A172 (cell line): ENCODE measurements at places on chromosomes 11 and 22. TPM values are rescaled to one million over a fixed set of nuclear protein-coding genes. Genes with fewer than 3 reads are reported as not detected.

- DNase-seq: no peak
Observed at GRCh38 chr22:32482708-32483107, 8.1 kb downstream of the FBXO7 start.

- DNase-seq: peak; percentile 26
Observed at GRCh38 chr22:38353142-38353629, 36.0 kb upstream of the CSNK1E start.

DNA sequence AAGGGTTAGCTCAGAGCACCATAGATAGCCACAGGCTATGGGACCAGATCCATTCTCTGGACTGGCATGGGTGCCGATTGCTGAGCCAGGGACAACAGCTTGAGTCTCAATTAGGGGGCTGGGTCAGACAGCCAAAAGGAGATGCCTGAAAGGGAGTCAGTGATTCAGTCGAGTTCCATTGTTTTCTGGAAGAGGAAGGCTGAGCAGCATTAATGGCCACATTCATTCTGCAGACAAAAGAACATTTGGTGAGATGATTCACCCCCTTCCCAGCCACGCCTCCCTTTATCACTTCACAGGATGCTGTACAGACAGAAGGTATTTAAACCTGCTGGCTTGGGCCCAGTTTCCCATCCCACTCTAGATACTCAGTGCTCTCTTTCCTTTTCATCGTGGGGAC is 131.9 kb downstream of the ADAMTS15 start:
- DNase-seq: peak; percentile 93

Gene SGSM1
- total RNA-seq: not detected in 2 replicates

- no peak for DNase-seq
Observed at GRCh38 chr11:32870676-32871075, 21.9 kb upstream of the QSER1 start.

- no peak for DNase-seq
Observed at GRCh38 chr11:65215441-65216076, 33.8 kb downstream of the CAPN1 start.

DNA sequence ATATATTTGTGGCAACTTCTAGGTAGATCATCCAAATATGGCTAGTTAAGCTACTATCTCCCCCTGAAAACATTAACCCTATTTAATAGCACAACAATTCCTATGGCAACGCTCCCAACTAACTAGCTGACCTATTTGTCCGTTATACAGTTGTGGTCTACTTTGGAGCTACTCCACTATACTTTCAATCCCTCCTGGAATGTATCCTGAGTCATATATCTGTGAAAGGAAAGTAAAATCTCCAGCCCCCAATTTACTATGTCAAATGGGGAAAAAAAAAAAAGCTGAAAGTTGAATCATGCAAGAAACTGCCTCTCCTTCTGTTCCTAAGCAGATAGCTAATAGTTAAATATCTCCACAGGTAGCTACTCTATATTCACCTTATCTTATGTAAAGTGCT is 128.5 kb downstream of the CD44 start:
- peak; percentile 55 for DNase-seq

- DNase-seq: no peak
Observed at GRCh38 chr22:41333806-41334205, 32.5 kb downstream of the ZC3H7B start.

Gene OR52J3
- not detected in 2 replicates for total RNA-seq

Gene MGAT3
- total RNA-seq: 1.3 and 3.1 TPM in 2 replicates

GRCh38 chr11:16982256-16982671 is 31.9 kb downstream of the PLEKHA7 start:
- no peak for DNase-seq

GRCh38 chr11:110431674-110432073 is 1.9 kb downstream of the FDX1 start:
- no peak for DNase-seq

Gene OR10V1
- not detected in 2 replicates for total RNA-seq

- DNase-seq: no peak
Observed at GRCh38 chr11:73553266-73553665, 44.6 kb downstream of the FAM168A start.

Gene OR56A4
- not detected in 2 replicates for total RNA-seq

- no peak for DNase-seq
Observed at GRCh38 chr11:15878756-15879155, 477.6 kb downstream of the SOX6 start.

- no peak for DNase-seq
Observed at GRCh38 chr11:17714870-17715269, 4.5 kb upstream of the MYOD1 start.

- peak; percentile 7 for DNase-seq
Observed at GRCh38 chr11:66789097-66789890, 53.9 kb upstream of the RCE1 start.

Gene RAG1
- total RNA-seq: 0.14 and 0.34 TPM in 2 replicates

DNA sequence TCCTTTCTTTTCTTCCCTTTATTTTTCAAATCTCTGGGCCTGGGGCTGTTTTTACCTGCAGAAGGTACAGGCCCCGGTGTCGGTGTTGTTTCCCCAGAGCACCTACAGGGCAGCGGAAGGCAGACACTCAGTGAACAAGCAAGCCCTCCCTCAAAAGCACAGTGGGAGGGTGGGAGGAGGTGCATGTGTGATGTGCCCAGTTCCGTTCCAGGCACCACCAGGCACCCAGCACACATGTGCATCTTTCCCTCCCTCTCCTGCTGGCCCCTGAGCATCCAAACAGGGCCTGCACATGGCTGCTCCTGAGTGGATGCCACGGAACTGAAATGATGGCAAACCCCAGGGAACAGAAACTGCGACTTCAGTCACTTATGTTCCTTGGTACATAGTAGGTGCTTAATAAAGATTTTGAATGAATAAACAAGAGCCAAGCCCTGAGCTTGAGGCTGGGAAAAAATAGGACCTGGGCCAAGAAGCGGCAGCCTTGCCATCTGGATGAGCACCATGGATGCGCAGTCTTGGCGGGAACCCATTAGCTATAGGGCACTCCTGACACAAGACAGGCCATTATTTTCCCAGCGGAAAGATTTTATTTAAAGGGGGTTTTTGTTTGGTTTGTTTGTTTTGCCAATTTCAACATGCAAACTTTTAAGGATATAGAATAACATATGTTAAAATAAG is 47.8 kb downstream of the ARRB1 start:
- no peak for DNase-seq

Gene PDGFB
- total RNA-seq: 9.8 and 13.4 TPM in 2 replicates

DNA sequence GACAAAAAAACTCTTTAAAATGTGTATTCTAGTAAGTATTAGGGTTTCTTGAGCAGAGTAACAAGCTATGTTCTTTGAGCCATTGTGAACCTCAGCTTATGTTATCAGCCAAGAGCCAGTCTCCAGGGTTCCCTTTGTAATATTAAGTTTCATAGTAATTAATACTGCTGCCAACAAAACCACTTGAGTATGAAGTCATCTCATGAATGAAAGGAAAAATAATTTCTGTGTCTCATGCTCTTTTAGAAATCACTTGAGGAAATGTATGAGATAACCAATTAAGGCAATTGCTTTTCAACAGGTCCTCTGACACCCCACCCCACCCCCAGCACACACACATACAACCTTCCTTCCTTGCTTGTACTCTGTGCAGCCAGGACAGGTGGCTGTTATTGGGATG is 59.9 kb downstream of the BBOX1 start:
- no peak for DNase-seq

GRCh38 chr11:2122907-2123627 is 16.1 kb downstream of the IGF2 start:
- no peak for DNase-seq

Gene MS4A7
- not detected in 2 replicates for total RNA-seq

DNA sequence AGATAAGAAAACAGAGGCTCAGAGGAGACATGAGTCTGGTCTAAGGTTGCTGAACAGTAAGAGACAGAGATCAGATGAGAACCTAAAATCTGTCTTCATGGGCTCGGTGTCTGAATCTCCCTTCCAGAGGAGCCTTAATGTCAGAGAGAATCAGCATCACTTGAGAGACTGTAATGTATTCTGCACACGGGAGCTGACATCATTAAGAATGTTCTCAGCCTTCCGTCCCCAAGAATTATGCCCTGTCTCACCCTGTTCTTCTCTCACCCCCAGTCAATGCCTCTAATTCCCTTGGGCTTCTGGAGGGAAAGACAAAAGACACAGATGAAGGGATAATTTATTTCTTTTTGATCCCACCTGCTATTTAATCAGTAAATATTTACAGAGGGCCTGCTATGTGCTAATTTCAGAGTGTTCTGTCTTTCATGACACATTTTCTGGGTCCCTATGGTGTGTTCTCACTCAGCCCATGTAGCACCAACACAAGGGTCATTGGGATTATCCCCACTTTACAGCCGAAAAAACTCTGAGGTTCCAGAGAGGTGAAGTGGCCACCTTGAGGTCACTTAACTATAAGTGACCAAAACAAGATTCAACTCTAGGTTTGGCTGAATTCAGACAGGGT is 61.8 kb downstream of the CD82 start:
- DNase-seq: no peak

DNA sequence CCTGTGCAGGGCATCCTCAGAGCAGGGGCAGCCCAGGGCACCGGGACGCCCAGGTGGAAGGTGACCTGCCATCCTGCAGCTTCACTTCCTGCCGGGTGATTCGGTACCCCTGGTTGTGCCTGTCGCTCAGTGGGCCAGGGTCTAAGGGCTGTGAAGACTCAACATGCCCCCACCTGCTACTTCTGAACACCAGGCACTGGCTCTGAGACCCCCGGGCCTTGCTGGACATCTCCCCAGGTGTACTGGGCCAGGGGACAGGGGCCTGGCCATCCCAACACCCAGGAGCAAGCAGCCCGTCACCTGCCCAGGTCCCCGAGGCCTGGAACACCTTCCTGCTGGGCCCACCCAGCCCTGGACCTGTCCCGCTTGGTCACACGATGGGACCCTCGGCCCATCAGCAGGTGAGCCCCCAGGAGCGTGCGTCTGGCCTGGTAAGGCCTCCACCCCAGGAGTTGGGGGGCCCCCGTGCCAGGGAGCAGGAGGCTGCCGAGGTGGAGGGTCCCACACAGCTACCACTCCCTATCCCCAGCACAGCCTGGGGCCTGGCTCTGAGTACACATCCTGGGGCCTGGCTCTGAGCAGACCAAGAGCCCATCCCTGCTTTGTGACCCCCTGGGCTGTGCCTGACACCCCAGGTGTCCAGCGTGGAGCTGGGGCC is 3.9 kb upstream of the MUC5B start:
- DNase-seq: no peak

- DNase-seq: no peak
Observed at GRCh38 chr11:118136341-118136740, 16.3 kb downstream of the SCN4B start.

Gene SYT9
- not detected in 2 replicates for total RNA-seq

GRCh38 chr11:9688716-9689511 is 25.0 kb downstream of the SWAP70 start:
- DNase-seq: peak; percentile 82

- no peak for DNase-seq
Observed at GRCh38 chr11:83613767-83614121, 327.6 kb upstream of the CCDC90B start.

DNA sequence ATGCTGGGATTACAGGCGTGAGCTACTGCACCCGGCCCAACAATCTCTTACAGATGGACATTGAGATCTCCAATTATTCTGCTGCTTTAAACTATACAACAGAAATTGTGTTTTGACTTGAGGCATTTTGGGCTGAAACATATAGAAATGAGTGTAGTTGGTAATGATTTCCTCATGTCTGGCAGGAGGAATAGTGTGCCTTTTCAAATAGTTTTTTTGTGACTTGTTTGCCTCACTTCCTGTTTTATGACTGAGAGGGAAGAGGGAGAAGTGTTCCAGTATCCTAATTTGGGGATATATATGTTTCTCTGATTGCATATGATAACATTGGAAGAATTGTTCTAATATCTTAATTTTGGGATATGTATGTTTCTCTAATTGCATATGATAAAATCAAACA is 40.2 kb downstream of the EP300 start:
- no peak for DNase-seq

Gene RIC3
- total RNA-seq: 1.1 TPM in 1 of 2 replicates, not detected in the other

Gene AIFM3
- 1.4 TPM in 1 of 2 replicates, not detected in the other for total RNA-seq
